ENCODE measurements at places on chromosomes 4 and X.

GRCh38 chrX:155966876-155967275 lies 30.6 kb upstream of the IL9R start:
- peak; percentile 2 for DNase-seq

- DNase-seq = no peak
Measured at GRCh38 chr4:20176881-20177280, 74.8 kb upstream of the SLIT2 start.

DNA sequence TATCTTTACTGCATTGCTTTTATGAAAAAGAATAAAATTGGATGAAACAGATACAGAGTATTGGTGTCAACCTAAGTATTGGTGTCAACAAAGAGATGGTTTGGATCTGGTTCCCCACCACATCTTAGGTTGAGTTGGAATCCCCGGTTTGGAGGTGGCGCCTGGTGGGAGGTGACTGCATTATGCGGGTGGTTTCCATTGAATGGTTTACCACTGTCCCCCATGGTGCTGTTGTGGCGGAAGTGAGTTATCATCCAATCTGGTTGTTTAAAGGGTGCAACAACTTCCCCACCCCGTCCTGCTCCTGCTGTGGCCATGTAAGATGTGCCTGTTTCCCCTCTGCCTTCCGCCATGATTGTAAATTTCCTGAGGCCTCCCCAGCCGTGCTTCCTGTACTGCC lies 52.8 kb upstream of the CD99 start:
- DNase-seq = no peak

DNA sequence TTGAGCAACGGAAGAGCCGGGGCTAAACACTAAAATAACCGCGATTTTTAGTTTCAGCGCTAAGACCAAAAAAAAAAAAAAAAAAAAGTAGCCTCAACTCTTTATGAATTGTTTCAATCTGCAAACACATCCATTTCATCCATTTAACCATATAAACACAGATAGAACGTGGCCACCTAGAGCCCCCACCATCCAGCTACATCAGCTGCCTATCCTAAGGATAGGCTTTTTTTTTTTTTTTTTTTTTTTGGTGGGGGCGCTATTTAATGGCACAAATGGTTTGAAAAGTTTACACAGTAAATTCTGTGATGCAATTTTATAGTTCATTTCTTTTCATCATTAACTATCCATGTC lies 492 bp upstream of the HDAC8 start:
- no peak for DNase-seq

- no peak for DNase-seq
Measured at GRCh38 chr4:1547856-1548826, 136.0 kb downstream of the FAM53A start.

DNA sequence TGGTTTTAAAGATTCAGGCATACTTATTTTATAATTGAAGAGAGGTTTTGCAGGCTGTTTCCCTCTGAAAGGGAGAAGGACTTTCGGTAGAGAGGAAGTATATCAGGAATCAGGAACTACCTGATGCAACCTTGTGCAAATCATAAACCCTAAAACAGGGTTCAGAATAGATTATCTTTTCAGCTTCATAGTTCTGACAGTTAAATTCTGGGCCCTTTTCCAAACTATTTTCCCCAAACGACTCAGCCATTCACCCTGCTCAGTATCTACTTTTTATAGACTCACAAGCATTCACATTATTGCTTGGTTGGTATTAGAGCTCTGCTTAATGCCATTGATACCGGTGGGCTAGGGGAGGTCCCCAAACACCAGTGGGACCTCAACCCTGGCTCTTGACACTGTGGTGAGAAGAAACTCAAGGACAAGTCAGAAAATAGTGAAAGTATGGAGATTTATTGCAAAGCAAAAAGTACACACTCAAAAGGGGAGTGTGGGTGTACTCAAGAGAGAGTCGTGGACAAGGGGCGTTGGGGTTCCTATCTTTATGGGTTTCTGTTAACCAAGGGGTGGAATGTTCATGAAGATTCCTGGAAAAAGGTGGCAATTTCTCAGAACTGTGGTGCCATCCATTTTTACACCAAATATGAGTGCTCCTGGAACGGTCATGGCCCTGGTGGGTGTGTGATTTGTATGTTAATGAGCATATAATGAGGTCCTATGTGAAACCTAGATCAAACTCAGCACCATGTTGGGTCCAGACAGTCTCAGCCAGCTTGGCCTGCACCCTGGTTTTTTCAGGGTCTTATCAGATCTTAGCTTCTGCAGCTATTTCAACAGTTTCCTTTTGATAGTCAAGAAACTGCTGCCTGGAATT lies 238.3 kb downstream of the DCLK2 start:
- DNase-seq = no peak

DNA sequence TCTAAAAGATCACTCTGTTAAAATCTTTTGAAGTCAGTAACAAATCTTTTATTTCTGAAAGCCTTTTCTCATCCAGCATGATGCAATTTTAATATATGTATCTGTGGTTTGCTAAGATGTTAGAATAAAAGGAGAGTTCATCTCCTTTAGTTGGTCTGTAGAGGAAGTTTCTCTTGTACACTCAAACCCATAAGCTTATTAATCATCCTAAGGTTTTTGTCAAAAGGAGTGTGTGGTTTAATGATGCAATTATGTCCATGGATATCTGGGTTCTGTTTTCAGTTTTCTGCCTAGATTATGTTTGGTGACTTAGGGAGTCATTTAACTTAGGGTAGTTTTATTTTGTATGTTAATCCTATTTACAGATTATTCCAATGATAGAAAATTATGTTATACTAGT lies 52.1 kb upstream of the NDST4 start:
- no peak for DNase-seq

DNA sequence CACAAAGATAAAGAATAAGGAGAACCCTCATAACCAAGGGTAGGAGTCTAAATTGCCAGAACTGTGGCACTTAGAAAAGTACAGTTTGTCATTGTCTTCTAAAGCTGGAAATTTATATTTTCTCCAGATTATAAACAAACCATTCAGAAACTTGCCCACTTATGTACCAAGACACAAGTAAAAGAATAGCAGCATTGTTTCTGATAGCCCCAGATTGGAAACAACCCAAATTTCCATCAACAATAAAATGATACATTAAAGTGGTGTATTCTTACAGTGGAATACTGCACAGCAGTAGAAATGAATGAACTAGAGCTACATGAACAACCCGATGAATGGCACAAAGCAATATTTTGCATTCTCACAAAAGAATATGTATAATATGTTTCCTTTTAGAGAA lies 63.1 kb upstream of the PDHA1 start:
- DNase-seq = no peak

- DNase-seq = no peak
Measured at GRCh38 chrX:69195192-69195591, 29.9 kb upstream of the PJA1 start.

DNA sequence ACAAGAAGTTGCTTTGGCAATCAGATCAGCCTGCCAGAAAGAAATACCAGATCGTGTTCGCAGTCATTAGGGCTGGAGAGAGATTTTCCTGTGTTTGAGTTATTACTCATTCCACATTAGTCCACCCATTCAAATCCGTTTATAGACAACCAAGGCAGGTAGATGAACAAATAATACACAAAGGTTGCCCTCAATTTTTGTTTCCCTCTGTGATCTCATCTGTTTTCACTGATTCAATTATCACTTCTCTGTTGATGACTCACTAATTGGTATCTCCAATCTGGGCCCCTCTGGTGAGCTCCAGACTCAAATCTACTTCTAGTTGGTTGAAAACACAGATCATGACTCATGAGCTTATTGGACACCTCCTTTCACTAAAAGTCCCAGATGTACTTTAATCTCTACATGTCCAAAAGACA lies 54.5 kb downstream of the CHM start:
- no peak for DNase-seq

DNA sequence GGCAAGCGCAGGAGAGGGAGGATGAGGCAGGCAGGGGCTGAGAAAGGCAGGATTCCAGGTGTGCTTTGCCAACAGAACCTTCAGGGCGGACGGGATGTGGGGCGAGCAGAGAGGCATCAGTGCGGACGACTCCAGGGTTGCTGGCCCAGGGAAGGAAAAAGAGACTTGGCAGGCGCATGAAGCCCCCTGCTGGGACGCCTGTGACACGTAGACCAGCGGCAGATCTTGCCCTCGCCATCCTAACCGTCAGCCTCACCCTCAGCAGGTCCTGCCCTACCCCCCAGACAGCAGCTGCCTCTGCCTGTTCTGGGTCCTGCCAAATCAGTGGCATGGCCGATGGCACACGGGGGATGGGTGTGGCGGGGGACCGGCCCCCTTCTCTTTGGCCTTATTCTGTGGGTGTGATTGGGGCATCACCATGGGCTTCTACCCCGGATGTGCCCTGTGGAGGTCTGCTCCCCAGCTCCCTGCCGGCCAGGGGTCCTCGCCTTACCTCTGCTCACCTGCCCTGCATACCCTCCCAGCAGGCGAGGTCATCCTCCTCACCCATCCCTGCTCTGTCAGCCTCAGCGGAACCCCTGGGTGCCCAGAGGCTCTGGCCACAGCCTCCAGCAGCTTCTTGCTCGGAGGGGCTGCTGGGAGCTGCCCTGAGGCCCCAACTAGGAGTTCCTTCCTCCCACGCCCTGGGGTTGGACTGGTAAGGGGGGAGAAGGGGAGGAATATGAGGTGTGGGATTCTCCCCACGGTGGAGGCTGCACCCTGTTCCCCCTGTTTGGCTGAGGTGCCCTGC lies 2.9 kb upstream of the SH3BP2 start:
- DNase-seq = no peak

DNA sequence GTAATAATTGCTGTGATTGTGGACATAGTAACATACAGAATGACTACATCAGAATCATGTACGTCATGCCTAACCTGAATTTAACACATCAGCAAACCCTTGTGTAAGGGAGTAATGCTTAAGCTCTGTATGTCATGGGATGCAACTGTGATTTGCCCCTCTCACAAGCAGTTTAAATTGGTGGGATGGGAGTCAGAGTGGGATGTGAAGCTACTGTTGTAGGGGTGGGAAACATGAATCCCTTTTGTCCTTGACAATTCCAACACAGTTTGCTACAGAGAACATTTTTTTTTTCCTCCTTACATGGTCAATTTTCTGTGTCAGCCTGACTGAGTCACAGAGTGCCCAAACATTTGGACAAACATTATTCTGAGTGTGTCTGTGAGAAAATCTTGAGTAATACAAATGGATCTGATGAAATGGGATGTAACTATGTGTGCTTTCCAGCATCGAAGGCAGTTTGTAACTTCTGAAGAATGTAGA lies 392.8 kb downstream of the GPM6A start:
- no peak for DNase-seq

GRCh38 chr4:145589916-145590702 lies 29.1 kb upstream of the MMAA start:
- DNase-seq = no peak

GRCh38 chrX:46791927-46792809 lies 33.2 kb upstream of the SLC9A7 start:
- no peak for DNase-seq

GRCh38 chrX:79153348-79153747 lies 8.9 kb downstream of the GPR174 start:
- DNase-seq = no peak

GRCh38 chrX:39564751-39565150 lies 533.0 kb downstream of the BCOR start:
- no peak for DNase-seq

GRCh38 chr4:21467551-21467950 lies 481.0 kb downstream of the KCNIP4 start:
- DNase-seq = no peak

- no peak for DNase-seq
Measured at GRCh38 chr4:58688568-58688967, 1578.4 kb upstream of the IGFBP7 start.

GRCh38 chr4:186013419-186014186 lies 55.4 kb upstream of the TLR3 start:
- DNase-seq = no peak

GRCh38 chr4:24244663-24245490 lies 339.5 kb downstream of the DHX15 start:
- DNase-seq = no peak

- DNase-seq = no peak
Measured at GRCh38 chr4:25795566-25796454, 67.0 kb downstream of the SEL1L3 start.

DNA sequence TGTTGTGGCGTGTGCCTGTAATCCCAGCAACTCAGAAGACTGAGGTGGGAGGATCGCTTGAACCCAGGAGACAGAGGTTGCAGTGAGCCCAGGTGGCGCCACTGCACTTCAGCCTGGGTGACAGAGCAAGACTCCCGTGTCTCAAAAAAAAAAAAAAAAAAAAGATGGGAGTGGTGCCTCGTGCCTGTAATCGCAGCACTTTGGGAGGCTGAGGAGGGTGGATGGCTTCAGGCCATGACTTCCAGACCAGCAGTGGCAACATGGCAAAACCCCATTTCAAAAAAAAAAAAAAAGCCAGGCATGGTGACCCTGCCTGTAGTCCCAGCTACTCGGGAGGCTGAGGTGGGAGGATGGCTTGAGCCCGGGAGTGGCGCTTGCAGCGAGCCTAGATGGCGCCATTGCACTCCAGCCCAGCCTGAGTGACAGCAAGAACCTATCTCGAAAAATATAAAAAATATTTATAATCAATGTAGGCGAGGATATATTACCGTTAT lies 27.0 kb downstream of the EIF2S3 start:
- peak; percentile 24 for DNase-seq

DNA sequence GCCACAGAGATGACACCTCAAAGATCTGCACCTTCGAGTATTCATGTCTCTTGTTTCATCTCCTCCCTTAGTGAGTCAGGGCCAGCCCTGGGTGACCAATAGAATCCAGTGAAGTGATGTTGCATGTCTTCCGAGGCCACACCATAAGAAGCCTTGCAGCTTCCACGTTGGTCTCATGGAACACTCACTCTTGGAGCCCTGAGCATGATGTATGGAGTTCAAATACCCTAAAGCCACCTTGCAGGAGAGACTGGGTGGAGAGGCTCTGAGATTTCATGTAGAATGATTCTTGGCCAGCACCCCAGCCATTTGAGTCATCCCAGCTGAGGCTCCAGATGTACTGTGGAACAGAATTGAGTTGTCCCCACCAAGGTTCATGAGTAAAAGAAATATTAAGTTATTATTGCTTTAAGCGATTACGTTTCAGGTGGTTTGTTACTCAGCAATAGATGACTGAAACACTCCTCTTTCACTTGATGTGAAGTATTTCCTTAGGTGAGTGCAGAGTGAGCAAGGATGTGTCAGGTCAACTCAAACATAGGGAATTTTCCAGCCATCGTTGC lies 5.0 kb upstream of the RP2 start:
- no peak for DNase-seq

DNA sequence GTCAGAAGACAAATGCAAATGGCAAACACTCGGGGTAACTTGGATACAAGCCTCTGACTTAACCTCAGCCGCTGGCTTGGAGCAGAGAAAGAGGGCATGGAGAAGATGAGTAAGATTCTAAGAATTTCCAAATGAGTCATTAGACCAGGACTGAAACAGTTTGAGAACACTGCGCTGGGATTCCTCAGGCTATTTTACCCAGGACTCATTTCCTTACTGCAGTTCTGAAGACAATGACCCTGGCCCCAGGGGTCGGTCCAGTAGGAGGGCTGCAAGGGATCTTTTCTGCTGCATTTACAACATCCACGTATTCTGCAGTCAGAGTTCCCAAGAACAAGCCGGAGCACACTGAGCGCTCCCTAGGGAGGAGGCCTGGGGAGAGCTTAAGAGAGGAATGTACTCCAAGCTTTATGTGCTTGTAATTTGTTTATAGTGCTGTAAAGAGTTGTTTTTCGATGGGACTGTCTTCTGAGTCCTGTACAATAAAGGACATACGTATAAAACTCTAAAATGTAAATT lies 27.3 kb upstream of the SORBS2 start:
- DNase-seq = no peak

GRCh38 chrX:63855896-63856295 lies 70.9 kb upstream of the ARHGEF9 start:
- DNase-seq = no peak
